ENCODE measurements at places on chromosomes 12 and 14.

- no peak for DNase-seq
Measured at GRCh38 chr14:101927859-101928258, 36.5 kb upstream of the DYNC1H1 start.

DNA sequence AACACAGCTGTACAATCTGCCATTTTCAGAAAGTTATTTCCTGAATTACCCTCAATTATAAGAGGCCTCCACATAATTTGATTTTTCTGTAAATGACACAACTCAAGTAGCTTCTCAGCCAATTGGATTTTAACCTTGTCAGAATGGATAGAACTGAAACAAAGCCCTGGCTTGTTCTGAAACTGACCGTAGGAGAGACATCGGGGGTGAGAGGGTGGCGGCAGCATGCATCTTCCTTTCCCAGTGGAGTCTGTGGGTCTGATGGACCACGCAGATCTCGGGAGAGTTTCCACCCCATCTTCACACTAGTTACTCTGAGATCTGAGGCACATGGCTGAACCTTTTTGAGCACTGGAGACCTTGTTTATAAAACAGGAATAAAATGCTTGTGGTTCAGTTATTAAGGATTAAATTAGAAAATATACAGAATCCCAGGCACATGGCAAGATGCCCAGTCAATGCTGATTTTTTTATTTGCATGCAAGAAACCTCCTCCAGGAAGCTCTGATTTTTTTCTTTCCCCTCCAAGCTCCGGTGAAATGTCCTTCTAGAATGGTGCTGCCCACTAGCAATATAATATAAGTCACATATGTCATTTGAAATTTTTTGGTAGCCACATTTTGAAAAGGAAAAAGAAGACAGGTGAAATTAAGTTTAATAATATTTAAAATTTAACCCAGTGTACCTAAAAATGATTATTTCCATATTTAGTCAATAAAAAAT lies 153.9 kb downstream of the CHST11 start:
- no peak for DNase-seq

- no peak for DNase-seq
Measured at GRCh38 chr14:55867311-55867710, 250.9 kb upstream of the PELI2 start.

GRCh38 chr12:26871985-26872384 lies 39.0 kb upstream of the ITPR2 start:
- DNase-seq = no peak

- DNase-seq = no peak
Measured at GRCh38 chr12:111519083-111519482, 80.0 kb downstream of the ATXN2 start.

DNA sequence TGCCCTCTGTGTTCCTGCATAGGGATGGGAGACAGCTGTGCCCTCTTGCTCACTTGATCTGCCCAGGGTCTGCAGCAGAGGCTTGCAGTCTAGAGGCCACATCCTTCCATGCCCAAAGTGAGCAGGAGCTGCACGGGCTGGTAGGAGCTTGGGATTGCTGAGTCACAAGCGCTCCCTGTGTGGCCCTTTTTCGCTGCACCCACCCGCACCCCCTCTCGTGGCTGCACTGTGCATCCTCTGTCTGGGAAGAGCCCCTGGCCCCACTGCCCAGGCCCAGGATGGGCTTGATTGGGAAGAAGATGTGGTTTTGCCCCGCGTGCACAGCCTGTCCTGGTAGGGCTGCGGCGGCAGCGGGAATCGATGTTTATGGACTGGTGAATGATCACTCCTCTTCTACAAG lies 192.4 kb downstream of the TSPAN9 start:
- no peak for DNase-seq

- no peak for DNase-seq
Measured at GRCh38 chr14:44795725-44796124, 166.0 kb downstream of the KLHL28 start.

- no peak for DNase-seq
Measured at GRCh38 chr14:55212634-55213033, 21.2 kb upstream of the DLGAP5 start.

DNA sequence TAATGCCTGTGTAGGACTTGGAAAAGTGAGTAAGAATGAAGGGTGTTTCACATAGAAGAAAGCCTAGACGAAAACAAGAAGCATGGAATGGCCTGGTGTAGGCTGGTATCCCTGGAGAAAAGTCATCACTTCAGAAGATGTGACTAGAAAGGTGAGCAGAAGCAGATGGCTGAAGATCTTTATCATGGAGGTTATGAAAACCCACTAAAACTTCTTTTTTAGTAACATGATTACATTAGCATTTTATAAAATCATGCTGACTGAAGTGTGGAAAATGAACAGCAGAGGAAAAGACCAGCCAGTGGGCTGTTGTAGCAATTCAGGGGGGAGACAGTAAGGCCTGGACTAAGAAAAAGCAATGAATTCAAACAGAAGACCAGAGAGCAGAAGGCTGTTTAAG lies 114.5 kb upstream of the G2E3 start:
- DNase-seq = no peak

DNA sequence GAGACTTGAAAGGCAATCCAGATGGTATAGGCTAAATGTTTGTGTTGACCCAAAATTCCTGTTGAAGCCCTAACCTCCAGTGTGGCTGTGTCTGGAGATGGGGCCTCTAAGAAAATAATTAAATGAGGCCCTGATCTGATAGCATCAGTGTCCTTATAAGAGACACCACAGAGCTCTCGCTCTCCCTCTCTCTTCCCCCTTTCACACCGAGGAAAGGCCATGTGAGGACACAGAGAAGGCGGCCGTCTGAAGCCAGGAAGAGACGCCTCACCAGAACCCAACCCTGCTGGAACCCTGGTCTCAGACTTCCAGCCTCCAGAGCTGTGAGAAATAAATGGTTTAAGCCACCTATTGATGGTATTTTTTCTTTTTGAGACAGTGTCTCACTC lies 87.5 kb downstream of the SCARB1 start:
- no peak for DNase-seq

DNA sequence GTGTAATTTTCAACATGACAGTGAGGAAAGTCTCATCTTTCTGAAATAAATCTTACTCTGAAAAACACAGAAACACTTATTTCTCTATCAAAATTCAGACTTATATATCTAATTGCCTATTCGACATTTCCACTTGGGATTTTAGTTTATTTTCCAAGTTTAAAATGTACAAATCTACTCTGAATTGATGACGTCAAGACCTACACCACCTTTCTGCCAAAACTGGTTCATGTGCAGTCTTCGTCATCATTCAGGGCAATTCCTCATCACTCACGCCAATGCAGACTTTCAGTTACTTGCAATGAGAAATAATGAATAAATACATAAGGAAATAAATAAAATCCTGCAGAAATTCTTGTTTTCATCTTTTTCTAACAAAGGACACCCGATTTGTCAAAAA lies 843.8 kb downstream of the C12orf50 start:
- DNase-seq = no peak

All from activated CD8-positive, alpha-beta memory T cell treated with anti-CD3 and anti-CD28 coated beads, Interleukin-2, amount 50 U/mL, for 48 hours (primary cell).